ENCODE measurements at places on chromosomes 4 and X. TPM values are rescaled to one million over a fixed set of nuclear protein-coding genes. Genes with fewer than 3 reads are reported as not detected.

ADH4 gene
- total RNA-seq = not detected

SHROOM4 gene
- not detected for total RNA-seq

NRK gene
- not detected for total RNA-seq

PRPS2 gene
- total RNA-seq = 43.7 TPM

IL2RG gene
- 0.21 TPM for total RNA-seq

JAKMIP1 gene
- not detected for total RNA-seq

PHKA1 gene
- total RNA-seq = 20.9 TPM
